ENCODE measurements at places on chromosomes 6 and 20. TPM values are rescaled to one million over a fixed set of nuclear protein-coding genes. Genes with fewer than 3 reads are reported as not detected.

SNAP91 gene
- total RNA-seq: not detected

SDC4 gene
- 335 TPM for total RNA-seq

NAPB gene
- total RNA-seq: 6.4 TPM

GMDS gene
- 13.9 TPM for total RNA-seq
